HFF-Myc (cell line): ENCODE measurements at places on chromosomes 3 and 15.

DNA sequence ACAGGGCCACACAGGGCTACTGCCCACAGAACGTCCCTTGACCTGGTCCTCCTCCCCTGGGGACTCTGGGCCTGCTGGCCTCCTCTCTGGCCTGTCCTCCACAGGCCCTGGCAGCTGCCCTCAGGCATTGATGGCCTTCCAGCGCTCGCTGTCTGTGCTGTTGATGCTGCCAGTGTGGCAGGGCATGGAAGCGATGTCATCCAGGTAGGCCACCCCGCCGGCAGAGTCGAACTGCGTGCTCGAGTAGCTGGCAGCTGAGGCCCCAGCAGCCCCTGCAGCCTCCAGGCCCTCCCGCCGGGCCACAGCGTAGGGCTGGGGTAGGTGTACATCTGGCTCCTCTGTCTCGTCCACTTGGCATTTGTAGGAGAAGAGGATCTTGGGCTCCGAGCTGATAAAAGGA is 17.1 kb downstream of the TPRA1 start:
- DNase-seq: no peak

- DNase-seq: no peak
Measured at GRCh38 chr15:90018216-90018831, 17.2 kb downstream of the ZNF710 start.

DNA sequence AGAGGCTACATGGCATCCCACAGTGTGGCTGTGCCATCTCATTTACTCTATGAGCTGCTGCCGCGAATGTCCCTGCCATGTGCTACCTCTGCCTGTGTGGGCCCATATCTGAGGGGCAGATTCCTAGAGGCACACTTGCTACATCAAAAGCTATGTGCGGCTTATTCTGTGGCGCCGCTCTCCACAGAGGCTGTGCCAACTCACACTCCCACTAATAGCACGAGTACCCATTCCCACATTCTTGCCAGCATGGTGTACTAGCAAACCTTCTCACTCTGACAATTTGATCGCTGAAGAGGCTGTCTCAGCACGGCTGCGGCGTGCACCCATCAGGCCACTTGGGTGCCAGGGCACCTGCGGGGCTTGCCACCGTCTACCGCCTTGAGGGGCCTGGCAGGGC is 31.2 kb upstream of the MUSTN1 start:
- no peak for DNase-seq

GRCh38 chr3:166444756-166445155 is 607.5 kb upstream of the BCHE start:
- no peak for DNase-seq

GRCh38 chr15:34606545-34606944 is 23.1 kb upstream of the GOLGA8B start:
- no peak for DNase-seq

GRCh38 chr3:53693451-53693850 is 152.8 kb downstream of the CHDH start:
- DNase-seq: no peak

GRCh38 chr3:185887066-185887465 is 50.7 kb downstream of the TRA2B start:
- no peak for DNase-seq

GRCh38 chr15:40563426-40563825 is 1.4 kb downstream of the CCDC32 start:
- DNase-seq: no peak

DNA sequence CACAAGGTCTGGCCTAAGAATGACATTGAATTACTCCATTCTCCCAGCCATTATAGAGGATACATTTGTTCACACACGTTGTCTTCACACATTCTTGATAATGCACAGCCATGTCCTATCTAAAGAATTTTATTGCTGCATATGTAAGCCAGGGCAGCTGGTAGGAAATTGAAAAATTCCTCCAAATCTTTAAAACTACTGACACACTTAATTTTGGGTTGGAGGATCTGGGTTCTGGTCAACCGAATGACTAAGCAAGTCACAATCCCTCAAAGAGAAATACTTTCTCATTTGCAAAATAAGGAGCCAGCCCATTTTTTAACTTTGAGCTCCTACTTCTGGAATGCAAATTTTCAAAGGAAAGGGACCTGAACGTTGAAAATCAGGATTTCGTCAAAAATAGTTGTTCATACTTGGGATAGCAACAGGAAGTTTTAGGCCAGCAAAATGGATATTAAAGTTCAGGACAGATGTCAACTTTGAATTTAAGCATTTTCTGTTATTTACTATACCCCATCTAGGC is 638.3 kb downstream of the NTRK3 start:
- DNase-seq: no peak

GRCh38 chr3:126448893-126449180 is 26.9 kb downstream of the ZXDC start:
- no peak for DNase-seq

DNA sequence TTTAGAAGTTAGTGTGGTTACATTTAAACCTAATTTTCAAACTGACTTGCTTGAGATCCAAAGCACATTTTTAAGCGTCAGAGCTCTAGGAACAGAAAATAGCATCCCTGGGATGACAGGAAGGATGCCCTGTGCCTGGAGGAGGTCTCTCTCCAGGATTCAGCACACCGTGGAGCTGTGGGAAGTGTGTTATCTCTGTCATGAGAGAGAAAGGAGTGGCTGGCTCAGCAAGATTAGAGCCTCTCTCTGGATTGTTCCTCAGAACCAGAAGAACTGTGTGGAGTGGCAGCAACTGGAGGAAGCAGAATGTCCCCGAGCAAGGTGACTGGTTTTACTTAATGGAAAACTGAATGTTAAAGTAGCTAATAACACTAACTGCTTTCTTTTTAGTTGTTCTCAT is 233.6 kb upstream of the TGFBR2 start:
- no peak for DNase-seq

- DNase-seq: no peak
Measured at GRCh38 chr3:120349855-120350125, 636 bp upstream of the LRRC58 start.

DNA sequence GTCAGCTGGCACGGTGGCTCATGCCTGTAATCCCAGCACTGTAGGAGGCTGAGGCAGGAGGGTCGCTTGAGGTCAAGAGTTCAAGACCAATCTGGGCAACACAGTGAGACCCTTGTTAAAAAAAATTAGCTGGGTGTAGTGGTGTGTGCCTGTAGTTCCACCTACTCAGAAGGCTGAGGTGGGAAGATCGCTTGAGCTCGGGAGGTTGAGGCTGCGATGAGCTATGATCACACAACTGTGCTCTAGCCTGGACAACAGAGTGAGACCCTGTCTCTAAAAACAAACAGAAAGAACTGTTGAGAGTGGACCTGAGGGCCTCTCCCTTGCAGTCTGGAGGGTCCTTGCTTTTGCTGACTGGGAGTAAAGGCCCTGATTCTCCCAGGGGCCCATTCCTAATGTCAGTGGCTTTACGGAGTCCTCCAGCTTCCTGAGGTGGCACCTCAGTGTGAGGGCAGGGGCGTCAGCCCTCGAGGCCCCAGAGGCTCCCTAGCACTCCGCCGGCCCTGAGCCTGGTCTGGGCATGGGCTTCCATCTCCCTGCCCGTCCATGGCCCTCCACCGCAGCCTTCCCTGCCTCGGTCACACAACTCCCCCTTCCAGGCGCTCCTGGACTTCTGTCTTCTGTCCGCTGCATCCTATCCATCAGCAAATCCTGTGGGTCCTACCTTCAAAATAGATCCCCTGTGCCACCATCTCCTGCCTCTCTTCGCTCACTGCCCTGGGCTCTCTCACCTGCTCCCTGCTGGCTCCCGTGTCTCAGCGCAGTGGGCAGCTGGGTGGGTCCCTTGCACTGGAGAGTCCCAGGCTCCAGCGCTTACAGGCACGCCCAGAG is 19.0 kb downstream of the FBLN2 start:
- no peak for DNase-seq

- DNase-seq: no peak
Measured at GRCh38 chr3:10011631-10012030, 14.6 kb upstream of the FANCD2 start.

DNA sequence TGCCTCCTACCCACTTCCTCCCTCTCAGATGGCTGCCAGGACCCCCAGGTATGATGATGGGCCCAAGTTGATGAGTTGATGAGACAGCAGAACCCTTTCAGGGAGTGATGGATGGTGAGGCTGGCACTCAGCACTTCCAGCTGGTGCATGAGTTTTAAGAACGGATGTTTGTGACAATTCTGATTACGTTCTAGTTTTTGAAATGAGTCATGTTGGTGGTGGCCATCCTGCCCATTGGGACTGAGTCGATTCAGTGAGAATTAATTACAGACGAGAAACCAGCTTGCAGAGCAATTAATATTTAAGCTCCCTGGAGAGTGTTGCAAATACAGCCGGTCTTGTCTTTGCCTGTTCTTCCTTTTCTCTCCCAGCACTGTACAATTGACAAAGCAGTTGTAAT is 56.9 kb upstream of the NR2C2 start:
- no peak for DNase-seq

GRCh38 chr15:65147902-65148301 is 14.3 kb upstream of the PDCD7 start:
- DNase-seq: no peak

GRCh38 chr3:48696156-48696555 is 10.4 kb upstream of the NCKIPSD start:
- DNase-seq: no peak

DNA sequence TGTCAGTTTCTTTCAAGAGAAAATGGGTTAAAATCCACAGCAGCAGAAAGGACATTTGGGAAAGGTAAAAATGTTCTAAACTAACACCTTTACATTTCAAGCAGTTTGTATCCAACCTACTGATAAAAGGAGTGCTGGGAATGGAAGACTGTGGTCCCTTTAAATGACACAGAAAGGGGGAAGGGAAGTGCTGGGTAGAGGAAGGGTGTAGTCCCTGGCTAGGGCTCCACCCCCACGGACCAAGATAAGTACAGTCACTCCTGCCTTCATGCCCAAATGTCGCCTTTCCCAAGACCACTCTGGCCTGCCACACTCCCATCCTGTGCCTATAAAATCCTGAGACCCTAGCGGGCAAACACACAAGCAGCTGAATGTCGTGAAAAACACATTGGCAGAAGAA is 350.9 kb upstream of the POU1F1 start:
- no peak for DNase-seq

DNA sequence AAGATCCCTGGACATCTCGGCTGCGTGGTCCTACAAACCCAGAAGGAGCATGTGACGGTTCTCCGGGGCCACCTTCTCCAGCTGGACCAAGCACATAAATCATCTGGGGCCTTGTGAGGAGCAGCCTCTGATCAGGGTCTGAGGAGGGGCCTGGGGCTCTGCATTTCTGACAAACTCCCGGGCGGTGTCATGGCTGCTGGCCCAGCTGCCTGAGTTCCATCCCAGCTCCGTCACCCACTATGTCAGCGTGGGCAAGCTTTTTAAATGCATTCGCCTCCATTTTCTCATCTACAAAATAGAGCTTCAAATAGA is 126.3 kb upstream of the MEF2A start:
- DNase-seq: no peak

DNA sequence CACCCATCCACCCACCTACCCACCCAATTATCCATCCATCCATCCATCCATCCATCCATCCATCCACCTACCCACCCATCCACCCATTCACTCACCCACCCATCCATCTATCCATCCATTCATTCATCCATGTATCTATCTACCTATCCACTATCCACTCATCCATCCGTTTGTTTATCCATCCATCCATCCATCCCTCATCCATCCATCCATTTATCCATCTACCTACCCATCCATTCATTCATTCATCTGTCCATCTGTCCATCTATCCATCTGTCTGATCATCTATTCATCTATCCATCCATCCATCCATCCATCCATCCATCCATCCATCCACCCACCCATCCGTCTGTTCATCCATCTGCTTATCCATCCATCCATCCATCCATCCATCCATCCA is 65.7 kb downstream of the FBLN2 start:
- no peak for DNase-seq

- no peak for DNase-seq
Measured at GRCh38 chr3:195468391-195468776, 25.6 kb upstream of the ACAP2 start.

GRCh38 chr3:18223571-18223970 is 201.6 kb downstream of the SATB1 start:
- no peak for DNase-seq
